Stimulated activated naive CD8-positive, alpha-beta T cell treated with anti-CD3 and anti-CD28 coated beads, Interleukin-15, amount 100 ng/mL, for 72 hours (primary cell): ENCODE measurements at places on chromosomes 13 and 19.

- no peak for DNase-seq
Measured at GRCh38 chr19:41384351-41384750, 8.0 kb downstream of the TMEM91 start.

DNA sequence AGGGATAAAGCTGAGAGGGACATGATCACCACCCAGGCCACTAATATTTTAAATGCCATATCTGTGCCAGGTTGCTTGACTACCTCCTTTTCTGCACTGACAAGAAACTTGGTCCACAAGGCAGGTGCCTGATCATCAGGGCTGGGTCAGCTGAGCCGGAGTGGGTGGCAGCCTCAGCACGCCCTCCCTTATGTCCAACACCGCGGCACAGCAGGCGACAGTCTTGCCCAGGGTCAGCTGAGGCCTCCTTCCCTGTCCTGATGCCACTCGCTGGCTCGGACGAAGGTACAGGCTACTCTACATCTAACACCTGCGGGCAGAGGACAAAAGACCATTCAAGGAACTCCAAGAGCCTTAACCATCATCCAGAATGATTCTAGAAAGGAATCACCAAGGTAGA lies 16.9 kb downstream of the ZC3H4 start:
- DNase-seq: no peak

DNA sequence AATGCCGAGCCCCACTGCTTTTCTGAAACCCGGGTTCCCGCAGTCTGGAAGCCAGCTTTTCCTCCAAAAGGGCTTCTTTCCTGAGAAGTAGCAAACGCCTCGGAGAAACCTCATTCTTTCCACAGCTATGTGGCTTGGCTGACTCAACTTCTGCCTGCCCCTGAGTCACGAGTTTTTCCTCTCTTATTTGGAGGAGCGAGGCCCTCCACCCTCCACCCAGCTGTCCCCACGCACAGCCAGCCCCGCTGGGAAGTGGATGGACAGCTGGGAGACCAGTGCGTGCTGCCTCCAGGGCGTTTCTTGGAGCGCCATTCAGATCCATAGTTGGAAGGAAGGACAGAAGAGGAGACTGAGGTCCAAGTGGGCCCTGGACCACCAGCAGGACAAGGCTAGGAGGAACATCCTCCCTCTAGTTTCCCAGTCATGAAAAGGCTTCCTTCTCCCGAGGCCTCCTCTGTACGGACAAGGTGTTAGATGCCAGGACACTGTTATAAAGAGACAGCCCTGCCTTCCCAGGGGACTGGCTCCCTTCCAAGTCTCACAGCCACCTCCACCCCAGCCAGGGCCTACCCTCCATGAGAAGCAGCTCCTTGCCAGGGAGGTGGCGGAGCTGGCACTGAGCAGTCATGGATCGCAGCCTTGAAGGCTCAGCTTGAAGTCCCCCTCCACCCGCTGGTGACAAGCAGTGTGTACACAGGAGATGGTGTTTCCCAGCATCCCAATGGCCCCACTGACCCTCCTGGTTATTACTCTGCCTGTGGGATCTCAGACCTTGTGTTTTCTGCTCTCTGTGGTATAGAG lies 2.5 kb upstream of the PLEKHF1 start:
- DNase-seq: peak; percentile 39

- DNase-seq: no peak
Measured at GRCh38 chr19:40279120-40279551, 6.0 kb downstream of the AKT2 start.

- no peak for DNase-seq
Measured at GRCh38 chr13:112868308-112868707, 100.7 kb upstream of the MCF2L start.

DNA sequence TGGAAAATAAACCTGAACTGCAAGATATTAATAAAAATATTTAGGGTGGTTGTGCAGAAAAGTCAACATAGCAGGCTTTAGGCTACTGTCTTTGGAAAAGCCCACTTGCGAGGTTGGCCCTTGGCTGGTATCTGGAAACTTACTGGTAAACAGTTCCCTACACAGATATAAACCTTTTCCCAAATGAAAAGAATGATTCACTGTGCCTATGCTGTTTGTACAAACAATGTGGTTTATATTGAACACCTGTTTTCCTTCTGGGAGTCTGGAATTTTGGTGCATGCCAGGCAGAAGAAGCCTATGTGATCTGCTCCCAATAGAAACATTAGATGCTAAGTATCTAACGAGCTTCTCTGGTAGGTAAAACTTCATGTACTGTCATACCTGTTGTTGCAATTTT lies 29.7 kb upstream of the SOHLH2 start:
- no peak for DNase-seq
